Stimulated activated CD4-positive, alpha-beta T cell treated with anti-CD3 and anti-CD28 coated beads, Interleukin-4, amount 100 ng/mL, for 48 hours (primary cell): ENCODE measurements at places on chromosomes 3 and 15.

DNA sequence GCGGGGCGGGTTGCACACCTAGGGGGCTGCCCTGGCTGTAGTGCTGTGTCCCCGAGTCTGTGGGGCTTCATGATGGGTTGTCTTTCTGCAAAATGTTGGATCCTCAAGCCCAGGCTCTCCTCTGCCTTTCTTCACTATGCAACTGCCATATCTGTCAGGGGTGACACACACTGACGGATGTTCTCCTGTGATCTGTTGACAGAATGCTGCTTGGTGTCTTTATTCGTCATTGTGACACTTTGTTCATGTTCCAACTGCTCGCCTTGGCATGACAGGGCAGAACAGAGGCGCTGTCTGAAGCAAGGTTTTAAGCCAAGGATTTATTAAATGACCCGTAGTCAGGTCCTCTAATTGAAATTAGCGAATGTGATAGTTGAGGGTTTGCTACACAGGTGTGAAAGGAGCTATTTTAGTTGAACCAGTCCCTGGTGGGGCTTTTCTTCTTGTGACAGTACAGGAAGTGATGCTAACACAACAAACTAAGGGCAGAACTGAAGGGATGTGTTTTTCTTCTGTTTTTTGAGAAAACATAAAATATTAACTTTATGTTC, 173.4 kb downstream of the MCTP2 start:
- no peak for DNase-seq

DNA sequence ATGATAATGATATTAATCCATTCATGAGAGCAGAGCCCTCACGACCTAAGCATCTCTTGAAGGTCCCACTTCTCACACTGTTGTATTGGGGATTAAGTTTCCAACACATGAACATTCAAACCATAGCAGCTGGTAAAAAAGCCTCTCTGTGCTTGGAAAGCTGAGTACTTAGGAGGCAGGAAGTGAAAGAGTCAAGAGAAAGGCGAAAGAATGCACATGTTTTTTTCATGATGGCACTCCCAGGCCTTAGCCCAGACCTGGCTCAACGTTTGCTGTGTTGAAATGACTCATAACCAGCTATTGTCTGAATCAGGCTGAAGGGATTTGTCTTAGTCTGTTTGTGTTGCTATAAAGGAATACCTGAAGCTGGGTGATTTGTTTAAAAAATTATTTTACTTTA, 84.4 kb upstream of the RGMA start:
- DNase-seq: no peak

DNA sequence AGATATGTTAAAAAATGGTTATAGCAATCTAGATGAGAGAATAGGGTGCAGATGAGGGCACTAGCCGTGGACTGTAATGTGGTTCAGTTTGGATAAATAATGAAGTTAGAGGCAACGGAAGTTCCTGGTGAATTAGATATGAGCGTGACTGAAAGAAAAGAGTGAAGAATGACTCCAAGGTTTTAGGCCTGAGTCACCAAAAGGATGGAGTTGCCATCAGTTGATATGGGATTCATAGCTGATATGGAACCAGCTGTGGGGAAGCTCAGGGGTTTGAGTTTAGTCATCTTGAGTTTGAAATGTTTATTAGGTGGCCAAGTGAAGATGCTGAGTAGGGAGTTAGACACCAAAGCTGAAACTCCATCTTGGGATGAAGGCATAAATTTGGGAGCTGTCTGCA, 66.2 kb downstream of the SSR3 start:
- no peak for DNase-seq

DNA sequence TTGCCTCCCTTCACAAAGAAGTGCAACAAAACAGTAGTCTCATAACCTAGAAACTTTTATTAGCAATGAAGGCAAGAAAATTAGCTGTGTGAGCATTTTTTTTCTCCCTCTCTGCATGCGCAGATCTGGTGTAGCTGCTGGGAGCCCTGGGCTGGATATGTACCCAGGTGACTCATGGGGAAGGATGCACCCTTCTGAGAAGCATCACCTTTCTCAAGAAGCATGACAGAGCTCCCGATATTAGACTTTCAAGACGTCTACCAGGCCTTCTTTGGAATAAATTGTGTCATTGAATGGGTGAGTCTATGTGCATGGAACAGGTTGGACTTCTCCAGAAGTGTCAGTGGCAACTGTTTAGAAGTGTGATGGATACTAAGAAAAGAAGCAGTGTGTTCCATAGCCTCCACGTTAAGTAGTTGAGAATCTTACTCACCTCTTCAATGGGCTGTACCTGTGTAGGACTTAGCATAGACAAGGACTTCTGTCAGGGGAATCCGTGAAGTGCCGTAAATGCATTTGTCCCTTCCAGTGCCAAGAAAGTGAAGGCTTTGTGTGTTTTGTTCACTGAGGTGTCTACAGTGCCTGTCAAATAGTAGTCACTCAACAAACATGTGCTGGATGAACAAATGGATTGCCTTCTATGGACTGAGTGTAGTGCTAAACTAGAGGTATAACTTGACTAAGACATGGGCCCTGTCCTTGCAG, 47.7 kb upstream of the RASGRP1 start:
- DNase-seq: peak; percentile 68

- no peak for DNase-seq
These were observed 140.0 kb upstream of the UBE2E1 start for GRCh38 chr3:23665741-23666140.

GRCh38 chr3:196280689-196281440, 6.7 kb downstream of the PCYT1A start:
- DNase-seq: no peak

GRCh38 chr3:4825436-4826236, 153.6 kb upstream of the BHLHE40 start:
- DNase-seq: no peak

DNA sequence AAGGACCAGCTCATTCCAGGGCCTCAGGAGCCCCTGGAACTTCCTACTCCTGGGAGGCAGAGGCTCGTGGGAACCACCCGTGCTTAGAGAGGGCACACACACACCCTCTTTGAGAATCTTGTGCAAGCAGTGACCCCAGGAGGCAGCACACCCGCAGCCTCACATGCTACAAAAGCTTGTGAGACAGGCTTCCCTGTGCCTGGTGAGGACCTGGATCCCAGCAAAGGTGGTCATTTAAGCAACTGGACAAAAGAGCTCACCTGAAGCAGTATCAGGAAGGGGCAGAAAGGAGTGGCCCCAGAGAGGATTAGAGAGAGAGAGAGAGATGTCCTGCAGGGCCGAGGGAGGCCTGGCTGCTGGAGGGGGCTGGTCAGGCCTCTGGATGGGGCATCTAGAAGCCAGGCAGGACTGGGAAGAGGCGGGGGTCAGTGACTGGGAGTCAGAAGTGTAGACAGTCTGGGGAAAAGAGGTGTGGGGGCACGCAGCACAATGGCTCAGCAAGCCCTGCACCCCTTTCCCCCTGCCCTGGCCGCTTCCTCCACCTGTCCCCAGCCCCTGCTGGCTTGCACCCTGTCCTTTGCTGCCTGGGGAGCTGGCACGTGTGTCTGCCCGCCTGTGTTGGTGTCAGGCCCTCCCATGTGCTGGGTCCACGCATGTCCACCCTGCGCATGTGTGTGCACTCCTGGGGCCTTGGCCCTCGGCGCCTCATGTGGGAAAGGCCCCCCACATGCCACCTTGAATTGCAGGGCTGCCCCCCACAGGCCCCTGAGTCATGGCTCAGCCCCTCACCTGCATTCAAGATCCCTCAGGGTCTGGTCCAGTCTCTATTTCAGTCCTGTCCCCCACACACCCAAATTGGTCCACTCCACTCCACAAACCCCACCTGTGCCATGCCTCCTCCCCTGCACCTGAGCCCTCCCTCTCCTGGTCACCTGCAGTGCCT, 36.9 kb downstream of the TSPAN3 start:
- DNase-seq: no peak

DNA sequence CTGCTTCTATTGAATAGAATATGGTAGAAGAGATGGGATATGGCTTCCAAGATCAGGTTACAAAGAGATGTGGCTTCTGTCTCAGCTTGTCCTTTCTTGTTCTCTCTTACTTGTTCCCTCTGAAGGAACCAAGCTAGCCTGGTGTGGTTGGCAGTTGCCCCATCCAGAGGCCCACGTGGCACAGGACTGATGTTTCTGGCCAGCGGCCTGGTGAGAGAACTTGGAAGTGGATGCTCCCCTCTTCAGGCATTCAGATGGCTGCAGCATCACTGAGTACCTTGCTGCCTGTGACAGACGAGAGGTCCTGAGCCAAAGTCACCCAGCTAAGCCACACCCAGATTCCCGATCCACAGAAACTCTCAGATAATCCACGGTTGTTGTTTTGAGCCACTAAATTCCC, 183.6 kb downstream of the NSMCE3 start:
- no peak for DNase-seq

- no peak for DNase-seq
These were observed 38.8 kb downstream of the EDC3 start for GRCh38 chr15:74656935-74657535.

GRCh38 chr15:46278486-46279090, 643.8 kb downstream of the SQOR start:
- DNase-seq: no peak

GRCh38 chr3:175885231-175885766, 1026.2 kb downstream of the NAALADL2 start:
- no peak for DNase-seq

GRCh38 chr3:45687828-45688193, 1.4 kb upstream of the SACM1L start:
- DNase-seq: no peak

GRCh38 chr3:110856916-110857315, 214.7 kb upstream of the NECTIN3 start:
- no peak for DNase-seq

GRCh38 chr15:75067123-75067830, 43.9 kb downstream of the PPCDC start:
- DNase-seq: peak; percentile 30

DNA sequence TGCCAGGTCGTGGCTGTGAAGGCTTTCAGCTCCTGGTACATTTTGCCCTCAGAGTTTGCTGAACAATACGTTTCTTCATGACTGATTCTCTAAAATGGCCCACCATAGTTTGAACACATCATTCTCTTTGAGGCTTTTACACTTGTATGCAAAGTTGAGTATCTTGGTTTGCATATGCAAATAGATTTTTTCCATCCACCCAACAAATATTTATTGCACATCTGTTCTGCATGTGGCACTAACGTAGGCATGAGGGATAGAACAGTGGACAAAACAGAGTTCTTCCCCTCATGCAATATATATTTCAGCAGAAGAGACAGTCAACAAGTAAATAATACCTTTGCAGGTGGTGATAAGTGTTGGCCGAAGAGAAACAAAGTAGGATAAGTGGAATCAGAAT, 55.2 kb downstream of the KAT2B start:
- no peak for DNase-seq

DNA sequence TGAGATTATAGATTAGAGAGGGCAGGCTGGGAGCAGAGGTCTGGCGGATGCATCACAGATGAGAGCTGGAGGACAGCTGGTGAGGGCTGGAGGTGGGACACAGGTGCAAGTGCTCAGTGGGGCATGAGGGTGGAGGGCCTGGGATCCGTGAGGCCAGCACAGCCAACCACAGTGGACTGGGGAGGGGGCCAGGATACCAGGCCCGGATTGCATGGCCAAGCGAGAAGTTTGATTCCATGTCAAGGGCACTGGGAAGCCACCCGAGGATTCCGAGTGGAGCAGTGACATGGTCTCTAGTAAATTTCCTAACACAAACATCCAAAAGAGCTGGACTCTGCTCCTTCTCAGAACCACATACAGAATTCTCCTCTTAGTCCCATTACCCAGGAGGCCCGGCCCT, 44.0 kb upstream of the SLC41A3 start:
- DNase-seq: no peak

GRCh38 chr3:171428321-171428787, 31.9 kb downstream of the TNIK start:
- no peak for DNase-seq

GRCh38 chr3:84066915-84067314, 891.9 kb upstream of the CADM2 start:
- DNase-seq: no peak

DNA sequence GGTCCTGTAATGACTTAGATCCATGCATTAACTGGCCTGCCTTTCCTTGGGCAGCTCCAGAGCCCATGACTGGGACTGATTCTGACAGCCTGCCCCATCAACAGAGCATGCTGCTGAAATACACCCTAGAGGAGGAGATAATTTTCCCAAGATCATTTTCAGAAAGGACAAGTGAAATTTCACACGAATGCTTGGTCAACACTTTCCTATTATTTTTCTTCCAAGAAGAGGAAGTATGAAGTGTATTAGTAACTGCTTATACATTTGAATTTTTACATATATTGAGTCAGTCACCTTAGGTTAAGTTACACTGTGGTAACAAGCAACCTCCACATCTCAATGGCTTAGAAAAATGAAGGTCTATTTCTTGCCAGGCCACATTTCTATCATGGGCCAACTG, 9.7 kb upstream of the NMNAT3 start:
- DNase-seq: no peak

- DNase-seq: no peak
These were observed 815.1 kb downstream of the VGLL3 start for GRCh38 chr3:86175593-86176444.

DNA sequence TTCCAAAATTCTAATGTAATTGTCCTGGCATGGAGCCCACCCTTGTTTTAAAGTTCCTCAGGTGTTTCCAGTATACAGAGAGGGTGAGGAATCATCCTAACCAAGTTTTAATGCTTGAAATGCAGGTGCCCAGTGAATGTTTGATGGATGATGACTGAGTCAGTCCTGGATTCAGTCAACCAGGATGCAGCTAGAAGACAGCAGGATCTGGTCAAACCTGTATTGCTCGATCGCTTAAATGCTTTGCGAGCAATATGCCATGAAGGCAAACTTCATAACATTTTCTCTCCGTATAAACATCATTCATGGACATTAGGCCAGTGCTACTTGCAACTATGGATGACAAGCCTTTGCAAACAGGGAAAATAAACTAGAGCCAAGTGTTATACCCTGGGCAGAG, 591.2 kb downstream of the RSL24D1 start:
- no peak for DNase-seq

DNA sequence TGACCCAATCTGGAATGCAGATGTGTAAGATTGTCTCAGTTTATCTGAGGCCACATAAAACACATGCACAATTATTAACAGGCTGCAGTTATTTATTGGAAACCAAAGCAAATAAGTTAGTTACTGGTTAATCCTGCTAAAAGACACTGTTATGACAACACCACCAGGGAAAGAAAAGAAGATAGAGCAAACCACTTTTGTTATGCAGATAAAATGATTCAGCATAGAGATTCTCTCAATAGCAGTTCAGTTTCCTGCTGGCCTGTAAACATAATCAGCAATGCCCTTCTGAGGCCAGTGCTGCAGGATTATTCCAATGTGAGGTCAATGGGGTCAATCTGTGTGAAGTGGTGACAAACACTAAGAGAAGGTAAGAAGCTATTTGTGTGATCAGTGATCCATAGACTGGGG, 244.4 kb downstream of the ZBTB20 start:
- DNase-seq: no peak
